CD4-positive, alpha-beta memory T cell (primary cell): ENCODE measurements at places on chromosomes 4 and X. TPM values are rescaled to one million over a fixed set of nuclear protein-coding genes. Genes with fewer than 3 reads are reported as not detected.

GRCh38 chrX:78517124-78517523, 142.0 kb downstream of the RTL3 start:
- peak; percentile 87 for DNase-seq

DNA sequence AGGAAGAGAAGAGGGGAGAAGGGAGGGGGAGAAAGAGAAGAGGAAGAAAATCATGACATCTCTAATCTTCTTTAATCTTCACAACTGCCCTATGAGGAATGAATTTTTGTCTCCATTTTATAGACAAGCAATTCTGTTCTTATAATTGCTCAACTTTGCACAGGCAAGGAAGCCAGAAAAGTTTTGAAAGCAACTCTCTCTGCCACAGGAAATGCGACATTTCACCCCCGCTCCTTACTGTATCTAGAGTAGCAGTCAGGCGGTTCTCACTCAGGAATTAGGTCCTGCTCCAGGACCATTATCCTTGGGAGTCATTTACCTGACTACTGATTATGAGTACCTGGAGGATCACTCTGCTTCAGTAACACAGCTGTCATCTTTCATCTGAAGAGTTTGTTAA, 69.2 kb upstream of the FAM9A start:
- no peak for DNase-seq

The CDKN2AIP gene
- polyA plus RNA-seq: 18.9 TPM

DNA sequence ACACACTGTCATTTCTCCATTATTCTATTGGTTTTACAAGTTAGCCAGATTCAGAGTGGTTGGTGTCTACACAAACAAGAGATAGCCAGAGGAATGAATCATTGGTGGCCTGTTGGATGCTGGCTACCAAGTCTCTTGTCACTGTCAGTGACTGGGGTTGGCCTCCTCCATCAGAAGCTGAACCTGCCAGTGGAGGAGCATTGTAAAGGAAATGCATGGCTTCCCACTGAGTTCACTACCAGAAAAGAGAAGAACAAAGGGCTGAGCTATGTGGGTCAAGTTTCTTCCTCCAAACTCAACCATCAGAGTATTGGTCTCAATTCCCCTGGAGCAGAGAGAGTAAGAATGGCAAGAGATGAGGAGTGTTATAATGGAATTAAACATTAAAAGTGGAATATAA, 26.5 kb upstream of the ANKRD50 start:
- no peak for DNase-seq

GRCh38 chr4:8276358-8277240, 7.0 kb downstream of the HTRA3 start:
- no peak for DNase-seq

The BANK1 gene
- 0.11 TPM for polyA plus RNA-seq

The SLITRK4 gene
- polyA plus RNA-seq: not detected

- no peak for DNase-seq
Measured at GRCh38 chr4:73599182-73599581, 21.1 kb downstream of the RASSF6 start.

DNA sequence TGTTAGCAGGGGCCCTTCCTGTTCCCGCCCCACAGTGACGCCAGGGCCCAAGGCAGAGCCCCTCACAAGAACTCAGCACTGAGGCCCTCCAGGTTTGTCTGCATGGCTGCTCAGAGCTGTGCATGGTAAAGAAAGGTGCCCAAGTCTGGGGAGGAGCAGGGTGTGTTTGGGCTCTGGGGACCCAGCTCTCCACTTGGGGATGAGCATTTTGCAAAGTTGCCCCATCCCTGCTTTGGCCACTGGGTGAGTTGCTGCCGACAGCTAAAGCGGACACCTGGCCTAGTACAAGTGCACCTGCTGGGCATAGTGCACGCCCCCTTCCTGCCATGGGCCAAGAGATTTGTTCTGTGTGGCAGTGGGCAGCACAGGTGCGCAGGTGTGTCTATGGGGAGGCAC, 2.0 kb upstream of the MXD4 start:
- DNase-seq: no peak

- DNase-seq: no peak
Measured at GRCh38 chr4:102663073-102663472, 97.7 kb downstream of the MANBA start.
